ENCODE measurements at places on chromosomes 7 and 10.

GRCh38 chr7:75662579-75663301 lies 76.0 kb downstream of the HIP1 start:
- no peak for DNase-seq

GRCh38 chr10:110395350-110396283 lies 90.9 kb upstream of the SMNDC1 start:
- no peak for DNase-seq

DNA sequence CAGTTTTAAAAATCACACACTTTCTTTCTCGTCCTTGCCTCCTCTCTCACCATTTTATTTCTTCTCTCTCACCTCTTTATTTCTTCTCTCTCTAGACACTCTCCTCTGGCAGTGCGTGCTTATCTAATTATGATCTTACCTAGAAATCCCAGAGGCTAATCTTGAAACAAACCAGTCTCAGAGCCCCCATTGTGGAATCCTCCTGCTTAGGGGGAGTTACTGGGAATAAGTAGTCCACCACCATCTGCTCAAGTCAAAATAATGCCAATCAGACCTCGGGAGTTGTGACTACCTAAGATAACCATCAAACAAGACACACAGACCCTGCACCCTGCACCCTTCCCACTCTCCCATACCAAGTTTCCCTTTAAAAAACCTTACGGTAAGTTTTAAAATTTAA lies 256.9 kb downstream of the POM121L12 start:
- DNase-seq: no peak

DNA sequence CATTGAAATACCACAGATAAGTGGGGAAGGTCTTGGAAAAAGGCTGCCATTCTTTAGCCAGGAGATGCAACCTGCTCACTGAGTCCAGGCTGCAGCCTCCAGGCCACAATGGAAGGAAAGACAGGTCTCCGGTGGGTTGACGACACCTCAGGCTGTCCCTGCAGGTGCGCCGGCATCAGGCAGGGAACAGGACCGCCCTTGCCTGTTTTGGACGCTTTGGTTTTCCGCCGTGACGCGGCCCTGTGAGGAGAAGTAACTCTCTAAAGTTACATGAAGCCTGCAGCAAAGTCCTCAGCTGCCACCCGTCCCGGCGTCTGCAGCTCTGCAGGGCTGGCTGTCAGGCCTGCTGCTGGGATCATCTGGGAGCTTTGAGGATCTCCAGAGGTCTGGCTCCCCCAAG lies 147.0 kb downstream of the WDR37 start:
- no peak for DNase-seq

- no peak for DNase-seq
Observed at GRCh38 chr7:47511699-47512370, 70.1 kb downstream of the TNS3 start.

DNA sequence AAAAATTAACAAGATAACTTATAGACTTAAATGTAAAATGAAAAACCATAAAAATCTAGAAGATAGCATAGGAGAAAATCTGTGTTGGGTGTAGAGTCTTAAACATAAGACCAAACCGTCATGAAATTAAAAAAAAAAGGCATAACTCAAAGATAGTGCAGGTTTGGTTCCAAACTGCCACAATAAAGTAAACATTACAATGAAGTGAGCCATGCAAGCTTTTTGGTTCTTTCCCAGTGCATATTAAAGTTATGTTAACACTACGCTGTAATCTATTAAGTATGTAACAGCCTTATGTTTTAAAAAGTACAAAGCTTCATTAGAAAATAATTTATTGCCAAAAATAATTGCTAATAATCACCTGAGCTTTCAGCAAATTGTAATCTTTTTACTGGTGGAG lies 1366.5 kb upstream of the LRRTM3 start:
- no peak for DNase-seq

- no peak for DNase-seq
Observed at GRCh38 chr7:44289341-44290251, 35.8 kb downstream of the CAMK2B start.

DNA sequence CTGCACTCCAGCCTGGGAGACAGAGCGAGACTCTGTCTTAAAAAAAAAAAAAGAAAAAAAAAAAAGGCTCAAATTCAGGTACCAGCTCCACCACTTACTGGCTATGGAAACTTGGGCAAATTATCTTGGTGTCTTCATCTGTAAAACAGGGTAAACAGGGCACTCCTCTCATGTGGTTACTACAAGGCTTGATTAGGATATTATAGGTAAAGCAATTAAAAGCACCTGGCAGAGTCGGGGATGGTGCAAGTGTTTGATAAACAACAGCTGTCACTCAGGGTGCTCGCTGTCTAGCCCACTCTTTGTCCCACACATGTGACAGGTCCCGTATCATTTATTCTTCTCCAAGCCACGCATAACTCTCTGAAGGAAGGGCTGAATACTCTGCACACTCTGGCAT lies 96.9 kb downstream of the SORBS1 start:
- no peak for DNase-seq
